AG09309 (cell line): ENCODE measurements at places on chromosomes 16 and 17.

DNA sequence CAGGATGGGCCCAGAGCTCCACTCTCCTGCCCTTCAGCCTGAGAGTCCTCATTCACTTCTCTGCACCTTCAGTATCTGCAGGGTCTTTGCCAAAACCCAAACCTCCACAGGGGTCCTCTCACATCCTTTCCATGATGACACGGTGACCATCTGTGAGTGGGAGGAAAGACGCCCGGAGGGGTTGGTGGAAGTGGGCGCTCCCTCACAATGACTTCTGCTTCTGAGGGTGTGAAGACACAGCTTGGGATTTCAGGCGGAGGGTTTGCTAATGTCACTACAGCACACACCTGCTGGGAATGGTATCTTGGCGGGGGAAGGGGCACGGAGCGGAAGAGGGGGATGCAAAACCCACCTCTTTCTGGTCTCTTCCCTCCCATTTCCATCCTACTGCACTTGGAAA, 115.1 kb upstream of the SDK2 start:
- DNase-seq = no peak

- DNase-seq = no peak
Measured at GRCh38 chr17:66509926-66510325, 207.5 kb downstream of the PRKCA start.

DNA sequence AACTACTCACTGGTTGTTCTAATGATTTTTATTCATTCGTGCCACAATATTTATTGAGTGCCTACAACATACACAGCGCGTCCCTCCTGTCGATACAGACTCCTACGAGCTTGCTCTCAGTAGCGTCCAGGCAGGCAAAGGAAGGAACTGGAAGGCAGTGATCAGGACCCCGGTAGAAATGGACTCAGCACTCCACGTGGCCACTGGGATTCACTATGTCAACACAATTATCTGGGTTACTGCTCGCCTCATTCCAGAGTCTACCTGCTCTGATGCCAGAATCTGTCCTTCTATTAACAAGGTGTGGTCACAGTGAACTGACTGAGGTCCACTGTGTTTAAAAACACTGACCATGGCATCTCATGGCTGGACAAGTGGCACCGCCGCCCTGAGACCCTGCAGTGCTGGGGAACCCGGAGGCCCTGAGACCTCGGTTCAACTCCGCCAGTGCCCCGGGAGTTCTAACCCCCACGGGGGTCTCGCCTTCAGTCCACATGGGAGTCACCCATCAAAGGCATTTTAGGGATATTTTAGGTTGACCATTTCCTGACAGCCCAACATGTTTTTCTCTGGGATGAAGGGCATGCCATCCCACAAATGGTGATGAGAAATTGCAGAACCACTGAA, 71.4 kb downstream of the ZFHX3 start:
- no peak for DNase-seq

- no peak for DNase-seq
Measured at GRCh38 chr17:74199306-74200092, 4.0 kb upstream of the RPL38 start.

DNA sequence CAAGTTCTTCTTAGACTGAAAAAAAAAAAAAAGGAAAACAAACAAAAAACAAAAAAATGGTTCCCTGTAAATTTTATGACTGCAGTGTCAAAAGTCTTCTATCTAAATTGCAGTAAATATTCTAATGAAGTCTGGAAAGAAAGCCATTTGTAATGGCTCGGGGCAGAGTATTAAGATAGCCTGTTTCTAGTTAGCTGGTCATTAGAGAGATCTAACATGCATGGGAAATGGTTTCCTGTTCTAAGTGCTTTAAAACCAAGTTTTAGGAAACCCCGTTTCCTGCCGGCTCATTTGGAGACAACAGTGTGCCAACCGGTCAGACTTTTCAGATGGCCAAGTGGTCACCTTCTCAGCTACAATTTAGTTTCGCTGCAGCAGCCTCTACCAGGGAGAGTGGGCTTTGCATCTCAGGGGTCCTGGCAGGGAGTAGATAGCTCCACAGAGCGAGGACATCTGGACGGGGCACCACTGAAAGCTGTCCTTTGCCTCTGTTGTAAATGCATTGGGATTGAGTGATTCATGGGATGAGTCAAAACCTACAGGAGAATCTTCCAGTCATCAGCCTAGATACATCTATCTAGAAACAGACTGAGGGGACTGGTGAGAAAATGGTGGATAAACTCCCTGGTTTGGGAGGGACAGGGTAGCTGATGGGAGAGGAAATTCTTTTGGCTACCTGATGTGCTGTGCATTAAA, 473.2 kb upstream of the SALL1 start:
- no peak for DNase-seq

DNA sequence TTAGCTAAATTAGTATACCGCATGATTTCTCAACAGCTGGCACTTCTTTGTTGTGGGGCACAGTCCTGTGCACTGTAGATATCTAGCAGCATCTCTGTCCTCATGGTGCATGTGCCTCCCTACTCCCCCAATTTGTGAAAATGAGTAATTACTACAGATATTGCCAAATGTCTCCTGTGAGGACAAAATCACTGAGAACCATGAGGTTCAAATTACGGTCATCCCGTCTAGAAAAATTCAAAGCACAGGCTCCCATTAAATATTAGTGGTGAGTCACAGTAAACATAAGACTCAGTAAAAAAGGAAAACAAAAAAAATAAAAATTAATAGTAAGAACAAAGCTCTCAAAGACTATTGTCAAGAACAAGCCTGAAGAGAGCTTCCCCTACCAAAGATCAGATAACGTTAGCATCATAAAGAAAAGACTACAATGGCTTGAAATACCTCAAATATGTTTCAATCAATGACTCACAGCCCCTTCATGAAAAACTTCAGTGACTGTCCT, 57.8 kb downstream of the STH start:
- DNase-seq = peak; percentile 34

GRCh38 chr16:76943921-76944320, 247.1 kb upstream of the MON1B start:
- DNase-seq = no peak

DNA sequence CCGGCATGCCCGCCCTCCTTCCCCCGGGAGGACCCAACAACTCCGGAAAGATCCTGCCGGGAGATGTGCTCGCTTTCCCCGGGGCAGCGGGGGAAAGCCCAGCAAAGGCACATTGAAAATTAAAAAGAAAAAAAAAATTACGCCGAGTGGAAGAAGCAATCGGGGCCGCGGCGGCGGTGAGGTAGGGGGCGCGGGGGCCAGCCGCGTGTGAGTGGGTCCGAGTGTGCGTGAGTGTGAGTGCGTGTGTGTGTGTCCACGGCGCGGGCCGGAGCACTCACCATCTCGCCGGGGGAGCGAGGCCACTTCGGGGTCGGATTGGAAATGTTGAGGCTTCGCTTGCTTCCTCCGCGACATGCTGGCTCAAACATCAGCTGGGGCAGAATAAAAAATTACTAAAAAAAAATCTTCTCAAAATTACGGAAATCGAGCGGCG, at the start of gene SALL1:
Gene SALL1, minus strand, starts transcription at position 383 of the 433 bp plus-strand sequence. Its CDS starts 29 bp downstream, at position 354.
- no peak for DNase-seq
